Activated CD4-positive, alpha-beta T cell treated with anti-CD3 and anti-CD28 coated beads, Interleukin-2, amount 50 U/mL, for 24 hours (primary cell): ENCODE measurements at places on chromosomes 4 and X.
A peak's percentile ranks its signal among the peaks of the same experiment; 100 is the strongest.

DNA sequence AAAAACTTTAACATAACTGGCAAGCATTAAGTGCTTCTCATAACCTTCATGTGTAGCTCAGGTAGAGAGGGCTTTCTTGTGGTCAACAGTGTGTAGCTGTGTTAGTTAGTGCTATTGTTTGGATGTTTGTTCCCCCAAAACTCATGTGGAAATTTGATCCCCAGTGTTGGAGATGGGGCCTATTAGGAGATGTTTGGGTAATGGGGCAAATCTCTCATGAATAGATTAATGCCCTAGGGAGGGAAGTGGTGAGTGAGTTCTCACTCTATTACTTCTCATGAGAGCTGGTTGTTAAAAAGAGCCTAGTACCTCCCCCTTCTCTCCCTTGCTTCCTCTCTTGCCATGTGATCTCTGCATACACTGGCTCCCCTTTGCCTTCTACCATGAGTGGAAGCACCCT is 16.5 kb upstream of the SLC25A43 start:
- no peak for DNase-seq

DNA sequence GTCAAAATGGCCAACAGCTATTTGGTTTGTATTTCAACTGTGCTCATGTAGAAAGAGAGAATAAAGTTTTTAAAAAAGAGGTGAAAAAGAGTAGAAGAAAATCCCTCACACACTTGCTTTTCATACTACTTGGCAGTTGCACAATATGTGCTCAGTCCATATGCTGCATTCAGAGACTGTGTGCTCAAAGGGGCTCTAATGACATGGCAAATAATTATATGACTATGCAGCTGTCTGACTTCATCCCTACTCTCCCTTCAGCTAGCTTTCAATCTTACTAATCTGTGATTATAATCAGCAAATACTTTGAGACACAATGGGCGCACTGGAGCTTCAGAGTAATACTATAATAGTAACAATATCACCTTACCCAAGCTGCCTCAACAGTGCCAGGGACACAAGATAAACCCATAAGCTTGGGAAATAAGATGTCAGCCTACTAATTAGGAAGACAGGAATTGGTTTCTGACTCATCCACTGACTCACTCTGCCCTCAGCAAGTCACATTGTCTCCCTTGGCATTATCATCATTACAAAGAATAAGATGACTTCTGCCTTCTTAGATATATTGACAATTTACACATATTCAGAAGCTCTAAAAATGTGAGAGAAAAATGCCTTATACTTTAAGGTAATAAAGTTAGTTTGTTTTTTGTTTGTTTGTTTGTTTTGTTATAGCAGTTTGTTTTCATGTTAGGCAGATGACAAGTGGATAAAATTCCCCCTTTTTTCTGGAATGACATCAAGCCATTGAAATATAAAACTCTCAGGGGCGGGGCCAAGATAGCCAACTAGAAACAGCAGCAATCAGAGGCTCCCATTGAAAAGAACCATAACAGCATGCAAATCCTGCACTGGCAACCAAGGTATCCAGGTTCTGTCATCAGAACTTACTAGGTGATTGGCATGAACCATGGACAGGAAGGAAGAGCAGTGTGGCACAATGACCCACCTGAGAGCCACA is 311.6 kb downstream of the FAM133A start:
- DNase-seq: no peak

- no peak for DNase-seq
Measured at GRCh38 chrX:135522878-135523693, 2.6 kb downstream of the INTS6L start.

GRCh38 chr4:120053911-120054310 is 12.7 kb downstream of the MAD2L1 start:
- DNase-seq: no peak

GRCh38 chr4:94758141-94758699 is 465 bp downstream of the BMPR1B start:
- no peak for DNase-seq

- peak; percentile 11 for DNase-seq
Measured at GRCh38 chr4:4524364-4524763, 17.5 kb downstream of the STX18 start.

DNA sequence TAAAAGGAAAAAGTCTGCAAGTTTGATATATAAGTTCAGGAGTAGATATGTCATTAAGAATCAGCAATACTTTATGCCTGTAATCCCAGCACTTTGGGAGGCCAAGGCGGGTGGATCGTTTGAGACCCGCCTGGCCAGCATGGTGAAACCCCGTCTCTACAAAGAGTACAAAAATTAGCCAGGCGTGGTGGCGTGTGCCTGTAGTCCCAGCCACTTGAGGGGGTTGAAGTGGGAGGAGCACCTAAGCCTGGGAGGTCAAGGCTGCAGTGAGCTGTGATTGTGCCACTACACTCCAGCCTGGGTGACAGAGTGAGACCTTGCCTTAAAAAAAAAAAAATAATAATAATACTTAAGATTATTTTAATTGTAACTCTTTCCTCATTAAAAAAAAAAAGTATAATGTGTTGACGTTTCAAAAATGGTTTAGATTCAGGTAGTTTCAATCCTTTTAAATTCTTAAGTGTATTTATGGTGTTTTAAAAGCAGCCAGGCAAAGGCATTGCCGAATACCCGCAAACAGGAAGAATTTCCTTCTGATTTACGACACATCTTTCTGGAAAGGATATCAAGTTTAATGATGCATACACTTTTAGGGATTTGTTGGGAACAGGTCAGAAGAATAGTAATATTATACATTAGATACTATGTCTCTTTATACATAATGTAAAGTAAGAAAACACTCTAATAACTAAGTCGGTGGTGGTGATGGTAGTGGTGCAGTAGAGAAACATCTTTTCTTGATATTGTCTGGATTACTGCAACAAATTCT is 80.9 kb downstream of the KDM6A start:
- DNase-seq: no peak

GRCh38 chr4:51895816-51896408 is 53.0 kb downstream of the DCUN1D4 start:
- DNase-seq: peak; percentile 47

- DNase-seq: no peak
Measured at GRCh38 chr4:148874331-148874730, 432.1 kb upstream of the NR3C2 start.

DNA sequence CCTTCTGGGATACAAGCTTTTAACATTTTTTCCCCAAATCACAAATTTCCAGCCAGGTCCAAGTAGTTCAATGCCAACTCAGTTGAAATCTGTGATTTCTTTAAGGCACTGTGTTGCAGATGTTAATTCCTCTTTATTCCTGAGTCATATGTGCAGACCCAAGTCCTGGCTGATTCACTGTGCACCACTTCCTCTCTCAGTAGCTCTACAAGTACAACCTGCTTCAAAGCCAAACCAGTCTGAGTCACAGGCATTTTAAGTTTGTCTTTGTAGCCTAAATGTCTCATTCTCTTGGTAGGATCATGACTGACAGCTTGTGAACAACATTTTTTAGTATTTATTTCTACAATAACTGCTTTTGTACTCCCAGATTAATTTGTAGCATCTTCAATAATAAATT is 165.6 kb upstream of the S100G start:
- DNase-seq: peak; percentile 26

DNA sequence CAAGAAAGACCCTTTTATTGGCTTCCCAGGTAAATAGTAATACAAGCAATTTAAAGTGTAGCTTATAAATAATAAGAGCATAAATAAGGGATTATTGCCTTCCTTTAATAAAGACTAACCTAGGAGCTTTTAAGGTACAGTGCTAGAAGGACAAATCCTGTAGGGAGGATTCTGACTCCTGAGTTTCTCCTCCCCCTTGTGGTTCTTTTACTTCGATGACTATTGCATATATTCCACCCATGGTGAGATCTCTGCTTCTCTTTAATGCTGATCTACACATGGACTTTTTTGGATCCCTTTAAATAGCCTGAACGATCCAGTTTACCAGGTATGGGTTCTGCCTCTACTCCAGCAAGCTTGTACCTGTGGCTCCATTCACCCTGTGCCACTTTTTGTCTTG is 2.5 kb downstream of the GALNT7 start:
- no peak for DNase-seq

- no peak for DNase-seq
Measured at GRCh38 chr4:102541697-102542096, 40.5 kb downstream of the NFKB1 start.

- no peak for DNase-seq
Measured at GRCh38 chr4:182067828-182068227, 175.4 kb upstream of the TENM3 start.

GRCh38 chrX:89034679-89035078 is 287.7 kb downstream of the CPXCR1 start:
- DNase-seq: no peak

GRCh38 chr4:175667122-175667521 is 144.9 kb downstream of the GPM6A start:
- no peak for DNase-seq

- DNase-seq: no peak
Measured at GRCh38 chr4:55069248-55069647, 56.1 kb downstream of the KDR start.

GRCh38 chrX:94676285-94676684 is 1002.3 kb downstream of the FAM133A start:
- DNase-seq: no peak

DNA sequence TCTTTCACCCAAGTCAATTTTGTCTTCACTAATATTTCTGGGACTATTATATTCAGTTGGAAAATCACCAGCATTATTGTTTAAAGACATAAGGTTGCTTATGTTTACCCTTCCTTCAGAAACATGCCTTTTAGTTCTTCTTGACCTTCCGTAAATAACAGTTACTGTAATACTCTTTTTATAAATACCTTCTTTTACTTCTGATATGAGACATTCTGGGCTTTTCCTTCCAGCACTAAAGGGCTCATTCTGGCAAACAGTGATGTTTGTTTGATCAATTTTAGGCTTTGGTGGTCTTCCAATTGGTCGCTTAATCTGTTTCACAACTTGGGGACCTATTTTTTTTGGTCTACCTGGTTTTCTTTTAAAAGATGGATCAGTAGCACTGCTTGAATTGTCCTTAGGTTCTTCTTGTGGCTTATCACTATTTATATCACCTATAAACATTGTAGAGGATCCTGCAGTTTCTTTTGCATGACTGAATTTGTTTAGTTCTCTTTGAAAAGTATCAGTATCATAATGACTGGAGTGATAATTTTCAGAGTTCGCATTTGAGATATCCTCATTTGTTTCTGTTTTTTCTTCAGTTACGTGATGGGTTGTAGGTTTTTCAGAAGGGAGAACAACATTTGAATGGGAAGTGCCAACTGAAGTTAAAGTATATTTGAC is 64.8 kb downstream of the NCAPG start:
- no peak for DNase-seq

DNA sequence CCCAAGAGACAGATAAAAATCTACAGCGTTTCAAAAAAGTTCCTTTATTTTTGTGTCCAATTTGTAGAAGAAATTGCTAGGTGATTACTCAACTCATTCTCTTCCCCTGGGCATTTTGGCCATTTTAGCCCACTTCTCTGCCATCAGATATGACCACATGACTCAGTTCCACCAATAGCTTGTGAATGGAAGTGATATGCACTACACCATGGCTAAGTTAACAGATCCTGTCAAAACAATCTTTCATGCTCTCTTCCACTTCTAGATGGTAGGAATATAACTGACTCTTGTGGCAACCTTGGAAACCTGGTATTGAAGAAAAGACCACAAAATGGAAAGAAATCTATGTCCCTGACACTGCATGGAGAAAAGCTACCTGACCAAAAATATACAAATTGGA is 26.2 kb upstream of the FREM3 start:
- no peak for DNase-seq

DNA sequence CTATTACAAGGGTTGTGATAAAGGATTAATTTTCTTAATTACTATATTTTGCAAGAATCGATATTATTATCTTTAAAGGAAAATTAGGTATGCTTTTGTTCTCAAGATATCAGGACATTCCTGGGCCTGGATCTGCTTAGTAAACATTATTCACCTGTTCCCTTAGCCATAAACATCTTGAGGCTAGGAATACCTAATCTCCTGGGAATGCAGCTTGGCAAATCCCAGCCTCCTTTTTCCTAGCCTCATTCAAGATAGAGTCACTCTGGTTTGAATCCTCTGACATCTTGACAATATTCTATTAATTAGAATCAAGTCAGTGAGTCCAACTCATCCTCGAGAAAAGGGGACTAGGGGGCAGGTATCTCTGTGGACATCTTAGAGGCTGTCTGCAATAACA is 327.1 kb downstream of the STIM2 start:
- DNase-seq: no peak

DNA sequence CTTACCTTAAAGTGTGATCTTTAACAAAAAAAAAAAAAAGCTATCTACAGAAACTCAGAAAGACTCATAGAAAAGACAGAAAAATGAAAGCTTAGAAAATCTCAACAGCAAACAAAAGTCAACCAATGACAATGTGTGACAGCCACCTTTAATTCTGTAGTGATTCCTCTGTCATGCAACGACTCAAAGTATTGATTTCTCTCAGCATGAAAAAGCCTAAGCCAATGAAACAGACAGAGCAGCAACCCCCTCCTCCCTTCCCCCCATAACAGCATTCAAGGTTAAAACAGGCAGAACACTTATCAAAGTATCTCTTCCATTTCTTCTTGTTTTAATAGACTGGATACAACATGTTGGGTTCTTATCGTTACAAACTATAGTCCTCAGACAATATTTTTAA is 112.5 kb downstream of the MAB21L2 start:
- DNase-seq: no peak

- no peak for DNase-seq
Measured at GRCh38 chrX:9775930-9776329, 10.3 kb upstream of the GPR143 start.

DNA sequence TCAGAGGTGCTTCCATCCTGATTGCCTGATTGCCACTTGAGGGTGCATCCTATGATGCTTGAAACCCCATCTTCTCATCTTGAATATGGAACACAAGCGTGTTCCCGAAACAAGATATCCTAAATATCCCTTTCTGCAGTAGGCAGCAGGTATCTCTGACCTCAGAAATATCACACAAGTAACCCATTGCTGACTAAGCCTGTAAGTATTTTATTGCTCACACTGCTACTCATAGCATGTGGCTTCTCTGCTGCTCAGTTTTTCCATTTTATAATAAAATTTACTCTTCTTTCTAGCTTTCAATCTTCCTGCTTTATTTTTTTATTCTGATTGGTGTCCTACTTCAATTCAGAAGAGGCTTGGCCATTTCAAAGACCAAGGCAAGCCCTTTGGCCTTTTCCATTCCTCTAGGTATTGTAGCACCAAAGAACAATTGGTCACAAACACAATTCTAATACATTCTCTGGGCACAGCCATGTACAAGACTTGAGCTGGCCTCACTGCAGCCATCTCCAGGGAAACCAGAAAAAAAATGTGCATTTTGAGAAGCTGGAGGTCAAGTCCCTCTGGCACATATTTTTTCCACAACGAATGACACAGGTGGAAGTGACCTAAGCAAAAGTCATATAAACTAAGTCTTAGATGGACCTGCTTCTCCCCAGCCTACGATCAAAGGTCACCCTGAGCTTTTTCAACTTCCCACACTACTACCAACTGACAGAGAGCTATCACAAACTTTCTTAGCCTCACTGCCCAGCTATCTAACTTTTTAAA is 107.0 kb downstream of the OR13H1 start:
- no peak for DNase-seq

DNA sequence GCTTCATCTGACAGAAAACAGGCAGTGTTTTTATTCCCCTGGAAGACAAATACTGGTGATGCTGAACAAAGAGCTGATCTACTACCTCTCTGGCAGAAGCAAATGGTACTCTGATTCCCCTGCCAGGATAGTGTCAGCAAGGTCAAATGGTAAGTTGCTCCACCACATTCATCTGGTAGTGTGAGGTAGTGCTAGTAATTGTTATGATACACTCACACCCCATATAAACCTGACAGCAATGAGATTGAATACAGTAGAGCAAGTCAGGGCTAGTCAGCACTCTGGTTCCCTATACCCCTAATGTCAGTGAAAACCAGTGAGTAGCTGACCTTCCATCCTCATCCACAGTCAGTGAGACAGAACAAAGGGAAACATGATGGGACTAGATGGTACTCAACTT is 3.4 kb upstream of the SPIN4 start:
- no peak for DNase-seq
